ENCODE measurements at places on chromosomes 13 and 19.
A peak's percentile ranks its signal among the peaks of the same experiment; 100 is the strongest.

- DNase-seq = no peak
Observed at GRCh38 chr19:8259922-8260247, 48.3 kb downstream of the CD320 start.

DNA sequence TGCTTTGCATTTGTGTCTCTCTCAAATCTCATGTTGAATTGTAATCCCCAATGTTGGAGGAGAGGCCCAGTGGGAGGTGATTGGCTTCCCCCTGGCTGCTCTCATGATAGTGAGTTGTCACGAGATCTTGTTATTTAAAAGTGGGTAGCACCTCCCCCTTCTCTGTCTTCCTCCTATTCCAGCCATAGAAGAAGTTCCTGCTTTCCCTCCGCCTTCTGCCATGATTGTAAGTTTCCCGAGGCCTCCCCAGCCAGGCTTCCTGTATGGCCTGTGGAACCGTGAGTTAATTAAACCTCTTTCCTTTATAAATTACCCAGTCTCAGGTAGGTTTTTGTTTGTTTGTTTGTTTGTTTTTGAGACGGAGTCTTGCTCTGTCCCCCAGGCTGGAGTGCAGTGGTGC is 3.8 kb downstream of the LILRA4 start:
- no peak for DNase-seq

DNA sequence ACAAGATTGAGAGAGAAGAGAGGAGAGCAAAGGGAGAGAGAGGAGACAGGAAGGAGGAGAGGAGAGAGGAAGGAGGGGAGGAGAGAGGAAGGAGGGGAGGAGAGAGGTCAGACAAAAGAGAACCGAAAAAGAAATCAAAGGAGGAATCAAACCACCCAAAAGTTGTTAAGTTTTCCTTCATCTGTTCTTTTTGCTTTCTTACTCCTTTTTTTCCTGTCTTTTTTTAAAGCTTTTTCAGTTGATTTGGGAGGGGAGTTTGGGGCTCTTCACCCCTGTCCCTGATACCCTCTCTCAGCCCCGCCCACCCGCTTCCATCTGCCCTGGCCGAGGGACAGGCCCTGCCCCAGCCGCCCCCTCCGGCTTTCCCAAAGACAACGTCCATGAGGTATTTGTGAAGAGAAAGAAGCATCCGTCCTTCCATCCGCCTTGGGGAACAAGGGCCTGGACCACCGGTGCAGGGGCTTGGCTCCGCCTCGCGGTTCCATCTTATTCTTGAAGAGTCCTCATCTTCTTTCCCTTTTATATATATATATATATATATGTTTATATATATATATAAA is 13.3 kb downstream of the ZNF574 start:
- no peak for DNase-seq

- DNase-seq = no peak
Observed at GRCh38 chr19:45782162-45782691, at the start of gene DMPK. Gene DMPK (minus strand): TSS chr19:45782490. CDS start chr19:45782352, 138 bp downstream.

DNA sequence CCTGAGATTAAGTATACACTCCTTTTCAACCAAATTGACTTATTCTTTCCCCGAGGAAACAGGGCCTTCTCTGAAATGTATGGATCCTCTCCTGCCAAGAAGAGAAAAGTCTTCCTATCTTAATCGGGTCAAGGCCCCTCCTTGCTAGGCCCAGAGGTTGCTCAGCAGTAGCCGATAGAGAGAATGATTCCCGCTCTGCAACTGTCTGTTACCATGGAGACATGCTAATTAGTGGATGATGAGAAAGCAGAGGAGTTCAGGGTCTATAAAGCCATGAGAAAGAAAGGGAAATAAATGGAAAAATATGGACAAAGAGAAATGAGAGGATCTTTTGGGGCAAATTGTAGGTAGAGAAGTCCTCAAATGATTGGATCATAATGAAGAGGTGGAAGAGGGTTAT is 103.5 kb downstream of the POU4F1 start:
- no peak for DNase-seq

- DNase-seq = no peak
Observed at GRCh38 chr13:109387471-109387870, 398.9 kb downstream of the IRS2 start.

GRCh38 chr19:56066152-56067023 is 54.7 kb downstream of the ZNF787 start:
- peak; percentile 24 for DNase-seq

DNA sequence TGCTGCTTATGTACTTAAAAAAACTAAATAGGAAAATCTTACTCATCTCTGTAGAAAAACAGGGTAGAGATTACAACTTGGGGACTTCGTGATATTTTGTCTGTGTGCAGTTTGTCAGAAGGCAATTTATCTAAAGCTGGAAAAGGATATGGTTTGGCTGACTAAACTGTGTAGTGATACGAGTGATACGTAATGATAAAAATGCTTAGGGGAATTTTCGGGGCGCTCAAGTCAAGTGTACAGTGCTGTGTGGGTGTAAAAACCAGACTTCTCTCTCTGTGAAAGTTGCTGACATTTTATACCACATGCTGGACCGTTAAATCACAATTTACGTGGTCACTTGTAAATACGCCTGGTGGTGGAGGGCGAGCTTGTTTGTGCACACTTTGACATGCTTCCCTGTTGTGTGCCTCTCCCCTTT is 221.7 kb downstream of the KCNRG start:
- DNase-seq = no peak

- DNase-seq = no peak
Observed at GRCh38 chr19:11539495-11540365, 1.1 kb downstream of the CNN1 start.

DNA sequence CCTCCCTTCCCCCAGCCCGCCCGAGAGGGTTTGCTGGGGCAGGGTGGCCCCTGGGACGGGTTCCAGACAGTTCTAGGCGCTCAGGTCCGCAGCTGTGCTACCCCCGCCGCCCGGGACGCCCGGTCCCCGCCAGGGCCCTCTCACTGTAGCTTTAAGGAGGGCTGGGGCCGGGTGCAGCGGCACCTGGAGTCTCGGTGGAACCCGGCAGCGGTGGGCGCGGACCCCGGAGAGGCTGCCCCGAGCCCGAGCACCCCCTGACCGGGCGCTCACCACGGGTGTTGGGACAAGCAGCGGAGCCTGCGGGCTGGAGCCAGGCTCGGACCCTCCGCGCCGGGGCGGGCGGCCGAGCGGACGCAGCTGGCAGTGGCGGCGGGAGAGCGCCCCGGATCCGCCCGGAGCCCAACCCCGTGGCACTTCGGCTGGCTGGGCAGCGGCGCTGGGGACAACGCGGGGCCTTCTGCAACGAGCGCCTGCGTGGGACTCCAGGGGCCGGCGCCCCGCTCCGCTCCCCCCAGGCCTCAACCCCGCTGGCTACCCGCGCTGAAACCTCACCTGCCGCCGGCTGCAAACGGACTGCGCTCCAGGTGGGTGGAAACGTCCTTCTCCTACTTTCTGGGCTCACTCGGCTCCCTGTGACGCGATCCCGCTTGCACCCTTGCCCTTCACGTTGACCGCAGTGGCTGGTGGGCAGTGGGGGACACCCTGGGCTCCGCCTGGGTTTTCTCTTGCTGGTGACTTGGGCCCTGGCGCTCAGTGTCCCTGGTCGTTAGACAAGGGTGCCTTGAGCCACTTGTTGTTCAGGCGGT is 81.1 kb downstream of the ZNF429 start:
- no peak for DNase-seq

All from NCI-H1694 treated with DMSO at 0.1 percent for 48 hours (cell line).